ENCODE measurements at places on chromosomes 11 and 22.

DNA sequence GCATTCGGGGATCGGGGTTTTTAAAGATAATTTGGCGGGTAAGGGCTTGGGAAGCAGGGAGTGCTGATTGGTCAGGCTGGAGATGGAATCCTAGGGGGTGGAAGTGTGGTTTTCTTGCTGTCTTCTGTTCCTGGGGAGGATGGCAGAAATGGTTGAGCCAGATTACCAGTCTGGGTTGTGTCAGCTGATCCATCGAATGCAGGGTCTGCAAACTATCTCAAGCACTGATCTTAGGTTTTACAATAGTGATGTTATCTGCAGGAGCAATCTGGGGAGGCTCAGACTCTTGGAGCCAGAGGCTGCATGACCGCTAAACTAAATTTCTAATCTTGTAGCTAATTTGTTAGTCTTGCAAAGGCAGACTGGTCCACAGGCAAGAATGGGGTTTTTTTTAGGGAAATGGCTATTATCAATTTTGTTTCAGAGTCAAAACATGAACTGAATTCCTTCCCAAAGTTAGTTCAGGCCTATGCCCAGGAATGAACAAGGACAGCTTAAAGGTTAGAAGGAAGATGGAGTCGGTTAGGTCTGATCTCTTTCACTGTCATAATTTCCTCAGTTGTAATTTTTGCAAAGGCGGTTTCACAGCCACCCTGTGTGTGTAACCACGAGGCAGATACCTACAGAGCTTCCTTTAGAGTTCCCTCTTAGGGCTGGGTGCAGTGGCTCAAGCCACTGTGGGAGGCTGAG is 10.2 kb downstream of the SCGB1A1 start:
- DNase-seq: no peak

DNA sequence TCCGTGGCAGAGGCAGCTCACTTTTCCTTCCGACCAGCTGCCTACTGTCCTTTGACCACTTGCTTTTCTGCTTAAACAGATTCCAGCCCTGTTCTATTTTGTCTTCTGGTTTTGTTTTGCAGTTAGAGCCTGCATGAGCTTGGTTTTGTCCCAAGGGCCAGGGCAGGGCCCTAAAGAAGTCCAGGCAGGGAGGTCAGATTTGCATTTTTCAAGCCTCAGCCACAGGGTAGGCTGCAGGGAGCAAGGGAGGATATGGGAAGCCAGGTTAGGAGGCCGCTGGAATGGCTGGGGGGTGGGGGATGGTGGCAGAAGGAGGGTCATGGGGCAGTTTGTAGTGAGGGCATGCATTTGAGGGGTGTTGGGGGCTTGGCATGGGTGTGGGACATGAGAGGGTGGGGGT is 23.1 kb downstream of the FADD start:
- DNase-seq: no peak

DNA sequence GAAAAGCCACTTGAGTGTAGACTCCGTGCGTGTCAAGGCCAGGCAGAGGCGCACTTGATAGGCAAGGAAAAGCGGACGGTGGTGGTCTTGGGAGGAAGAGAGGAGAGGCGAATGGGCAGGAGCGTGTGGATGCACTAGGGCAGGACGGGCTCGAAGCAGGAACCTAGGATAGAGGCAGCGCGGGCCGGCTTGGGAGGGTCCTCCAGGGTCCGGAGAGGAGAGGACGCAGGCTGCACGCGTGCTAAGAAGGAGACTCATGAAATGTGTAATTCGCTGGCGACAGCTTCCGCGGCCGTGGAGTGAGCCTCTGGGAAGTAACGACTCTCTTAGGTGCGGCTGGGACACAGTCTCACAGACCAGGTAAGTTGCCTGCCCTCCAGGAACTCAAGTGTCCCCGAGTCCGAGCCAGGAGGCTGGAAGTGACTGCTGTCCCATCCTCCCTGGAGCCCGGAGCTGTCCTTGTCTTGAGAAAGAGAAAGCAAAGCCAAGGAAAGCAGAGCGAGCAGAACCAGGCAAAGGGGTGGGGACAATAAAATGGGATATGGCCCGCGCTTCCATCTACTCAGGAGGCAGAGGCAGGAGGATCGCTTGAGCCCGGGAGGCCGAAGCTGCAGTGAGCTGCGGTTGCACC is 874 bp upstream of the IL17RA start:
- no peak for DNase-seq

- DNase-seq: no peak
Observed at GRCh38 chr11:36471577-36471976, 38.5 kb downstream of the TRAF6 start.

DNA sequence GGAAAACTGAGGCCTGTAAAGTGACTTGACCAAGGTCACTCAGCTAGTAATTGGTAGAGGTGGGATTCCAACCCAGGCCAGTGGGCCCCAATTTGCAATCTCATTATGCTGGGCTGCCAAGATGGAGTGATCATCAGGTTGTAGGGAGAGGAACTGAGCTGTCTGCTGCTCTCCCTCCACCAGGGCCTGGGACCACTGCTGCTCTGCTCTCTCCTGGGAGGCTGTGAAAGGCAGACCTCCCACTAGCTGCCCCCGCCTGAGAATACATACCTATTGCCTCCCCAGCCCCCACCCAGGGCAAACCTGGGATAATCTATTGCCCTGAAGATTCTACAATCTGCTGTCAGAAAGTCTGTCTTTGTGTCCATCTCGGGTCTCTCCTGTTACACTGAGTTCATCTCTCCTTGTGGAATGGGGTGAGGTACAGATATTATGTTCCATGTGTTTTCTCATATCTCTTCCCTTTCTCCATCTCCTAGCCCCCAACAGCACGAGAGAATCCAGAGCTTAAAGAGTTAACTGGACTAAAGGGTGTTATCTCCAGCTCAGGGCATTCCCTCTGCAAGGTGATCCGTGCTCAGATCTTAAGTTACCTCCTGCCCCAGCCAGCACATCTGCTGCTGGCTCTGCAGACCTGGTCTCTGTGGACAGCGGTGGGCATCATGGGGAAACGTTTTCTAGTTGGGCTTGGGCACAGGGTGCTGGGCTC is 5.6 kb downstream of the NECTIN1 start:
- no peak for DNase-seq

GRCh38 chr11:68832476-68833181 is 9.1 kb downstream of the CPT1A start:
- DNase-seq: no peak

DNA sequence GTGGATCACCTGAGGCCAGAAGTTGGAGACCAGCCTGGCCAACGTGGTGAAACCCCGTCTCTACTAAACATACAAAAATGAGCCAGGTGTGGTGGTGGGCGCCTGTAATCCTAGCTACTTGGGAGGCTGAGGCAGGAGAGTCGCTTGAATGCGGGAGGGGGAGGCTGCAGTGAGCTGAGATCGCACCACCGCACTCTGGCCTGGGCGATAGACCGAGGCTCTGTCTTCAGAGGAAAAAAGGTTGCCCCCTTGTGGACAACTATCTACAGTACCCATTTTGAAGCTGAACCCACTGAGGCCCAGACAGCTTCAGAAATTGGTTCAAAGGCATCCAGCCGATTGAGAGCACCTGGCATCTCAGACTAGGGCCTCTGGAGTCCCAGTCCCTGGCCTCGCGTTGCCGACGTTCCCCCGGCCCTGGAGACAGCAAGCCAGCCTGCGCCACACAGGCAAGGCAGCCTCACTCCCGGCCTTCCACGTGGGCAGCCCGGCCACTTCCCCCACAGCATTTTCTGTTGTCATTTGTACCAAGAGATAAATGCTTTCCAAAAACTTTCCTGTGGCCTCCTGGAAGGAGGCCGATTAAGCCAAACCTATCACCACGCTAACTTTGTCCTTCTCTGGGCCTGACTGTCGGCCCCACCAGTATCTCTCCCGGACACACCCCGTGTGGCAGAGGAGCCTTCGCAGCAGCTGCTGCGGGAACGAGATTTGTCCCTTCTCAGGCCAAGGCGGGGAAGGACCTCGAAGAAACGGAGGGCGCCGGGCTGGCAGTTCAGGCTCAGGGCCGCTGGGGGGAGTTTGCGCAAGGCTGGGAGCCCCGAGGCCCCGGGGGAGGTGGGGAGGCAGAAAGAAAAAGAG is 82.8 kb downstream of the FLI1 start:
- DNase-seq: peak; percentile 86

GRCh38 chr11:64237484-64237951 is 3.1 kb downstream of the VEGFB start:
- DNase-seq: peak; percentile 79

DNA sequence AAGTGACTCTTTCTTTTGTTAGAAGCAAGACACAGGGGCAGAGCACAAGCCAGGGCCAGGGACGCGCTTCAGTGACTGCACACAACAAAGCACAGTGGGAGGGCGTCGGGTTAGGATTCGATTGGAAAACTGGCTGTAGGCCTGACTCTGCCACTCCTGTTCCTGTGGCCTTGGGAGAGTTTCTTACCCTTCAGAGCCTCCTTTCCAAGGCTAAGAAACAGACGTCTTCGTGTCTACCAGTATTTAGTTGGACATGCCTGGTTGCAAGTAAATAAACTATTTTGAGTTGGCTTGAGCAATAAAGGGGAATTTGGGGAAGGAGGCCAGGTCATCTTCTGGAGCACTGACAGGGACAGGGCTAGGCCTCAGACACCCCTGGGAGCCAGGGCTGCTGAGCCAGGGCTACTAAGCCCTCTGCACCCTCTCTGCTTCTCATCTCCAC is 549.1 kb downstream of the INSC start:
- DNase-seq: peak; percentile 21

GRCh38 chr11:84289381-84289906 is 1003.3 kb upstream of the CCDC90B start:
- no peak for DNase-seq

GRCh38 chr22:39080052-39080762 is 3.1 kb downstream of the APOBEC3G start:
- DNase-seq: no peak
